Activated T-cell treated with anti-CD3 and anti-CD28 coated beads for 4 hours (primary cell): ENCODE measurements at places on chromosomes 3 and 15.

DNA sequence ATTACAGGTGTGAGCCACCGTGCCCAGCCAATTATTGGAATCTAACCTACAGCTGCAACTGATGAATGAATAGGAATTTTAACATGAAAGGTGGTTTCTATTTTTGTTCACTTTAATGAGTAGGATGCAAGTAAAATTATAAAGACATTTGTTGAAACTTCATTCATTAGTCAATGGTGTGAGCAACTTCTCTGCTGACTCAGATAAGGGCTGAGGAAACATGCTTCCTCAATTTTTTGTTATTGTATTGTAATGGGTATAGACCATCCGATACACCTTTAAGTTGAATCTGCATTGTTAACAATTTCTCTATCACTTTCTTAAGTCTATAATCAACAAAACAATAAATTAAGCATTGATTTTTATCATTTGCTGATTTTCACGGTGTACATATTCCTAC is 127.8 kb downstream of the STAG1 start:
- no peak for DNase-seq

DNA sequence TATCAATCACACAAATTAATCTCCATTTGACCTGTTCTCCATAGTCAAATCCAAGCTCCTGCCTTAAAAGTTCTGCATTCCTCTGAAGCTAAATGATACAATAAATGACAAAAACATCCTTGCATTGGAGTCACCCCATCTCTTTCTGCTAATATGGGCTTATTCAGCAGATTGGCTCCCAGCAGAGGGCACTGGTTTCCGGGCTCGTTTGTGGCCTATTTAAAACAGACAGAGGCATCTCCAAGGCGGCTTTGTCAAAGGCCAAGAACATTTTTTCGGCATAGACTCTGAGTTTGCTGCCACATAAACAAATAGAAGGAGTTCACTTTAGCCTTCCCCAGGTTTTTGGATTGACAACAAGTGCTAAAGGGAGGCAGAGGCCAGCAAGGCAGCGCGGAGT is 204.4 kb upstream of the RASGRP1 start:
- no peak for DNase-seq

DNA sequence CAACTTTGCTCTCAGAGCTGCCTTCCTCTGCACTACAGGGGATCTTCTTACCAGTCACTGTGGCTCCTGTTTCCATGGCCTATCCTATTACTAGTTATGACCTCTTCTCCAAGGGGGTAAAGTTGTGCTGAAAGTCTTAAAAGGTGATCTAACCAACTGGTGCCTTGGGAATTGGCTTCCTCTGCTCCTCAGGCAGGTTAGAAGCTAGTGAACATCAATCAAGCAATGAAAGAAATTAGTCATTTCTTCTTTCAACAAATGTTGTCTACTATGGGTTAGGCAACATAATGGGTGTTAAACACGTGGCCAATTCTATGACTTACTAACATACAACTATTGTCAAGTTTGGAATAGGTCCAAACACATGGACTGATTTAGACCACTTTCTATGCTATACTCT is 571.4 kb upstream of the NAALADL2 start:
- DNase-seq, result no peak

DNA sequence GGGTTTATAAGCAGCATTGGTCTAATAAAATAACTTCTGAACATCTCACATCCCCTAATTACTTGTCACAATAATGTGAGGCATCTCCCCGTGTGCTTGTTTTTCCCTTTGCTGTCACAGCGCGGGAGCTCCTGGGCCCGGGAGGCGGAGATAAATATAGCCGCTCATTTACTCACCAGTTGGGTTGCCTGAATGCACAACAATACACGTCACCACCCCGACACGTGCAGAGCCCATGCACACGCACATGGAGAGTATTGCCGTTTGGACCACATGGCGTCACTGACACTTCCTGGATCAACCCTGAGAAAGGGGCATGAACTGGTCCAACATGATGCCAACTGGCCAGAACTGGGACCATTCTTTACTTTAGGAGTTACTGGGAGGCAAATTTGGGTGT is 76.2 kb downstream of the MRPL46 start:
- no peak for DNase-seq

DNA sequence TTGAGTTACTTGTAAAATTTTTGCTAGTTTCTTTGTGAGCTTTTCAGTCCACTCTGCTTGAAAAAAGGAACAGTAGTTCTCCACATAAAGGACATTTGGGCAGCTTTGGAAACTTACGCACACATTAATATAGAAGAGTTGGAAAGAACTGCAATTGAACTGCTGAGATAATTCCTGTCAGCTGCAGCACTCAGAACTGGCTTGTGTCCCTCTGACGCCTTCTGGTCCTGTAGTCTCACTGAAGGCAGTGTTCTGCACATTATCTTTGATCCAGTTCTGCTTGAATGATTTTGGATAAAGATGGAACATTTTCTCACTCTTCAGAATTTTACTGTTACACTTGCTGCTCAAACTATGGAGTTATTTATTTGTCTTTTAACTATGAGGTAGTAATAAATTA is 901.9 kb downstream of the OTOL1 start:
- DNase-seq, result no peak

DNA sequence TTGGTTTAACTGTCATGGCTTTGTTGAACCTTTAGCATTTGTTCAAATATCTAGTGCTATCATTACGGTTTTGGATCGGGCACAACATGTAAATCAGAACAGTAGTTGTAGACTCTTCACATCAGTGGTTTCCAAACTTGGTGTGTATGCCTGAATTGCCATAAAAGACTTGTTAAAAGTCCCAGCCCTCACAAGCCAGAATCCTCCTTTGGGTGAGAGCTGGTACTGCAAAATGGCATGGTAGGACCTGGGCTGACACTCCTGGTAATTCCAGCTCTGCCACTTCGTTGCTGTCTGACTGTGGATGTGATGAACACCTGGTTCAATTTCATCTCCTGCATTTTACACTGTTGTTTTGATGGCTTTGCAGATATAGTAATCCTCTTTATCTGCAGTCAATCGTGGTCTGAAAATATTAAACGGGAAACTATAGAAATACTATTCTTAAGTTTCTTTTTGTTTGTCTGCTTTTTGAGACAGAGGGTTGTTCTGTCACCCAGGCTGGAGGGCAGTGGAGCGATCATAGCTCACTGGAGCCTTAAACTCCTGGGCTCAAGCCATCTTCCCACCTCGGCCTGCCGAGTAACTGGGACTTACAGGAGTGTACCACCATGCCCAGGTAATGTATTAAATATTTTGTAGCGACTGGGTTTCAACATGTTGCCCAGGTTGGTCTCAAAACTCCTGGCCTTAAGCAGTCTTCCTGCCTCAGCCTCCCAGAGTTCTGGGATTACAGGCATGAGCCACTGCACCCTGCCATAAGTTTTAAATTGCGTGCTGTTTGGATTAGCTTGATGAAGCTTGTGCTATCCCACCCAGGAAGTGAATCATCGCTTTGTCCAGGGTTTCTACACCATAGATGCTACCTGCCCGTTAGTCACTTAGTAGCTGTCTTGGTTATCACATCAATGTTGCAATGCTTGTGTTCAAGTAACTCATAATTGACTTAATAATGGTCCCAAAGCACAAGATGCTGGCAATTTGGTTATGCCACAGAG is 61.6 kb downstream of the RAB7A start:
- no peak for DNase-seq

DNA sequence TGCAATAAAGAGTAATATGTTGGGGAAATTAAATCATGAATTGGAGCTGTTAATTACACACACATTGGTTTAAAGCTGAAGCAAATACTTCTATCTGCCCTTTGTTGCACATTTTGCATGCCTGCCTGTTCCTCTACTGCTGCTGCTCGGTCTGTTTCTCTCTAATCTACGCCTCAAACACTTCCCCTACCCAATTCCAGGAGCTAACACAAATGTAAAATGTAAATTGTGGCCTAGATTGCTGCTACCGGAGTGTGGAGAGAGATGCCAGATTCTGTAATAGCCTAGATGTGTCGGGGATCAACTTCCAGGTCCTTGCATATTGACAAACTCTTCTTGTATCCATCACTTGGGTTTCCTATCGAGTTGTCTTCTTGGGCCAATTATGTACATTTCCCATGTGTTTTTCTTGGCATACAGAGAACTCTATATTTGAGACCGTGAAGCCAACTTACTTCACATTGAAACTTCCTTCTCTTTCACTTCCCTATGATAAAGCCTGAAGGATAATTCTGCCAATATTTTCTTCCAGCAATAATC is 450.4 kb upstream of the NR2F2 start:
- no peak for DNase-seq

- DNase-seq, result no peak
These were observed 621.7 kb downstream of the ZPLD1 start for GRCh38 chr3:103056542-103056941.

GRCh38 chr3:13722178-13722577 is 157.7 kb downstream of the WNT7A start:
- DNase-seq, result no peak

DNA sequence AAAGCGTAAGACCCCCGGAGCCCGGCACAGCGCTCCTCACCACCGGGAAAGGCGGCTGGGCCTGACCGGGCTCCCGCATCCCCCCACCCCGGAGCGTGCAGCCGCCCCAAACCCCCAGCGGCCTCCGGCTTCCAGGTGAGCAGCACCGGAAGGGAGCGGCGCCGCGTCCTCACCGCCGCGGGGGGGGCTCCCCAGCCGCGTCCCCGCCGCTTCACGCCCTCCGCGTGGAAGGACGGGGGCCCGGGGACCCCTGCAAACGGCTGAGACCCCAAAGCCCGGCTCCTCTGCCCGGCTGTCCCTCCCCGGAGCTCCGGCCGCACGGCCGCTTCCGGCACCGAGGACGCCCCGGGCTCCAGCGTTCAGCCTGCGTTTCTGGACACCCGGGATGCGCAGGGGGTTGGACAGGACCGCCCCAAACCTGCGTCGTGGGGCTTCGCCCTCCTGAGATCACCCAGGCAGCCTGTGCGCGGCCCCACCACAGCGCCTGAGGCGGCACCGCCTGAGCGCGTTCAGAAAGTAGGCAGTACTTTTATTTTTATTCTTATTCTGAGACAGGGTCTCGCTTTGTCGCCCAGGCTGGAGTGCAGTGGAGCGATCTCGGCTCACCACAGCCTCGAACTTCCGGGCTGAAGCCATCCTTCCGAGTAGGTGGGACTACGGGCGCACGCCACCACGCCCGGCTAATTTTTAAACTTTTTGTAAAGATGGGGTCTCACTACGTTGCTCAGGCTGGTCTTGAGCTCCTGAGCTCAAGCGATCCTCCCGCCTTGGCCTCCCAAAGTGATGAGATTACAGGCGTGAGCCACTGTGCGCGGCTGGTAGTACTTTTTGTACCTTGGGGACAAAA is 51.6 kb upstream of the BLM start:
- DNase-seq, result no peak

- no peak for DNase-seq
These were observed 33.2 kb downstream of the SMAD6 start for GRCh38 chr15:66734961-66735908.

- no peak for DNase-seq
These were observed 71.1 kb upstream of the CCNL1 start for GRCh38 chr3:157231071-157231470.

- DNase-seq, result no peak
These were observed 143.1 kb downstream of the LSAMP start for GRCh38 chr3:116302087-116302747.

GRCh38 chr3:106473576-106474475 is 605.0 kb upstream of the CBLB start:
- no peak for DNase-seq

DNA sequence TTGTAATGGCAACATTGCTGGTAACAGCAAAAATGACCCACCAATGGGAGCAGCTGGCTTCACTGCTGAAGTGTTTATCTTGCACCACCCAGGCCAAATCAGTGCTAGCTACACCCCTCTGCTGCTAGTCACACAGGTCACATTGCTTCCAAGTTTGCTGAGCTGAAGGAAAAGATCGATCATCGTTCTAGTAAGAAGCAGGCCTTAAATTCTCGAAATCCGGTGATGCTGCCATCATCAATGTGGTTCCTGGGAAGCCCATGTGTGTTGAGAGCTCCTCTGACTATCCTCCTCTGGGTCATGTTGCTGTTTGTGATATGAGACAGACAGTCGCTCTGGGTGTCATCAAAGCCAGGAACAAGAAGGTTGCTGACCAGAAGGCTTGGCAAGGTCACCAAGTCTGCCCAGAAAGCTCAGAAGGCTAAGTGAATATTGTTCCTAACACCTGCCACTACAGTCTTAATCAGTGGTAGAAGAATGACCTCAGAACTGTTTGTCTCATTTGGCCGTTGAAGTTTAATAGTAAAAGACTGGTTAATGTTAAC is 21.2 kb downstream of the TM4SF4 start:
- no peak for DNase-seq

GRCh38 chr15:88800738-88801137 is 2.5 kb upstream of the ACAN start:
- DNase-seq, result no peak

GRCh38 chr3:139933766-139934165 is 1.2 kb upstream of the CLSTN2 start:
- DNase-seq, result no peak

DNA sequence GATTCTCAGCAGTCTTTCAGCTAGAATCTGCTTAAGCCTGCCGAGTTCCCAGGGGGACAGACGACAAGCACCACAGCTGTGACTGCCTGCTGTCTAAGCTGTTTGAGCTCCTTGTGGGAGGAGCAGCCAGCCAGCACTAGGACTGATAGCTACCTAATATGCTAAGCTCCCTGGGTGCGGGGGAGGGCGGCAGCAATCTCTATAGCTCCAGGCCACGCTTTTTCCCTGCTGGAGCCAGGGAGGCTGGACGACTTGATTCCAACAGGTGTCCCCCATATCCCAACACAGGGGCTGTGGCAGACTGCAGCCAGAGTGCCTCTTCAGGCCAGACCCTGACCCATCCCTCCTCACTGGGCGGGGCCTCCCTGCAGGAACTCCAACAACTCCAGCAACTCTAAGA is 134.1 kb upstream of the ARPP21 start:
- DNase-seq, result no peak

GRCh38 chr15:94008104-94009074 is 223.0 kb upstream of the MCTP2 start:
- no peak for DNase-seq

DNA sequence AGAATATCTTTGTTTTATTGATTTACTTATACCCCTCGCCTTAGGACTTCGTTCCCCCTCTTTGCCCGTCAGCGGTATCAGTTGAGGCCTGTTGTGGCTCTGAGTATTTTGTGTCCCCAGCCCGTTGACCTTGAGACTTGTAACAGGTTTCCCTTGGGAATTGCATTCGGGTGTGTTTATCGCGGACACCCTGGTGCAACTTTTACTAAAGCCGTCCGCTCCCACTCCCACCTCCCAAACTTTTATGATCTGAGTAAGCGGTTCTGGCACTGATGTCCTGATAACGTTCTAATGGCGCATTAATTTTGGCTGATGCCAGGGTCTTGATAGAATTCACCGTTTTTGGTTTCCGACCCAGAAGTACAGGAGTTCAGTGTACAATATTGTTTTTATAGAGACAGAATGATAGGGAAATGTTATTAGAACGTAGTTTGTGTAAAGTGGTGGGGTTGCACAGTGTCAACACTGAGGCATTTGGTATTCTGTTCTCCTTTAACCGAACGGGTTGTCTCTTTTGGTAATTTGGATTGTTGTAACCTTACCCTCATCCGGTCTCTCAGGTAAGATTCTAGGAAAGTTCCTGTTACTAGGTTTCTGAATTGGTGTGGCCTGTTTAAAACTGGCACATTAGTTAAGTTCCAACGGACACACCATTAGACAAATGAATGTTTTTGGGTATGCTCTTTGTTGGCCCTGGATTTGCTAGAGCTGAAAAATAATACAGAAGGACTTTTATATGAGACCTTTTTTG is 47.8 kb downstream of the OIP5 start:
- no peak for DNase-seq
